ENCODE measurements at places on chromosomes 3 and 15.

DNA sequence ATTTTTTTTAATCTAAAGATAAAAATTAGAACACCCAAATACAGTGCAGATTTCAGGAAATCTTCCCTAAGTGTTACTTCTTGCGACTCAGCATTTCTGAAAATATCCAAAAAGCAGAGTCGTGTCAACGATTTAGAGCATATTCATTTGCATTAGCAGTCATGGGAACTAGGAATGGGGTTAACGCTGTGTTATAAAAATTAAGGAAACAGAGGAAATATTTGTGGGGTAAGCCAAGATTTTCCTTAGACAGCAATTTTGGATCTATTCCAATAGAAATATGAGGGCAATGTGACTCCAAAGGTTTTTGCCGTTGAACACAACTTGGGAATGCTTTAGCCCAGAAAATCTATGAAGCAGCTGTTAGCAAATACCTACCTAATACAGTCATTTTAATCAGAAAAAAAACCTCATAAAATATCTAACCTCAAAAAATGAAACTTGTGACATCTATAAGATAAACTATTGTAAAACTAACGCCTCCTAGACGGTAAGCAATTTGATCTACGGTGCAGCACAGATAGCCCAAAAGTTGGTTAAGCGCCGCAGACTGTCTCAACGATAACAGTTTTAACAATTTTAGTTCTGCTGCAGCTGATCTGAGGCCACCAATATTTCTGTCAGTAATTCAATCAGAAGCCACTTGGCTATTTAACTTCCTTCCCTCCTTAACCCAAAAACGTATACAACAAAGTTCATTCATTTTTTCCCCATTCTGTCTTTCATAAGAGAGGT is 5.8 kb upstream of the ATP11B start:
- DNase-seq = no peak

GRCh38 chr15:38714309-38715072 is 149.9 kb upstream of the RASGRP1 start:
- no peak for DNase-seq

GRCh38 chr3:170109579-170110293 is 71.8 kb downstream of the PHC3 start:
- DNase-seq = no peak

GRCh38 chr3:175985781-175986180 is 1126.6 kb downstream of the NAALADL2 start:
- DNase-seq = no peak

DNA sequence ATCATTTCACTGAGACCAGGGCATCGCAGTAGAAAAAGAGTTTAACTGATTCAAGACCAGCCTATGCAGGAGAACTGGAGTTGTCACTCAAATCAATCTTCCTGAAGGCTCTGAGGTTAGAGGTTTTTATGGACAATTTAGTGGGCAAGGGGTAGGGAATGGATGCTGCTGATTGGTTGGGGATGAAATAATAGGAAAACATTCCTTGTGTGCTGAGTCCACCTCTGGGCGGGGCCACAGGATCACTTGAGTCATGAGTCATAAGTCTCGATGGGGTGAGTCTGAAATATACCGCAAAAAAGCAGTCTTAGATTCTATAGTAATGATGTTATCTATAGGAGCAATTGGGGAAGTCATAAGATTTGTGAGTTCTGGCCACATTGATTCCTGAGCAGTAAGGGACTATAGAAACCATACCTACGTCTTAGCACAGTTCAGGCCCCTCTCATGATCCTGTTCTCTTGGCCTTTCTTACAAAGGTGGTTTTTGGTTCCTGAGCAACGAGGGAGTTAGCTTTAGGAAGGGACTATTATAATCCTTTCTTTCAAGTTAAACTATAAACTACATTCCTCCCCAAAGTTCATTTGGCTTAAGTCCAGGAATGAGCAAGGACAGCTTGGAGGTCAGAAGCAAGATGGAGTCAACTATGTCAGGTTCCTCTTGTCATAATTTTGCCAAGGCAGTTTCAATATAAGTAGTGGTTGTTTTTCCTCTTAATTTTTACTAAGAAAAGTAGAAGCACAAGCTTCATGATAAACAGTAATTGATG is 2.7 kb upstream of the OPA1 start:
- no peak for DNase-seq

- peak; percentile 71 for DNase-seq
Measured at GRCh38 chr15:78859971-78860719, 12.5 kb upstream of the MORF4L1 start.

- DNase-seq = no peak
Measured at GRCh38 chr15:77856705-77857346, 220.7 kb downstream of the TBC1D2B start.

- DNase-seq = no peak
Measured at GRCh38 chr3:143763564-143764162, 84.6 kb downstream of the SLC9A9 start.

GRCh38 chr3:141410846-141411245 is 42.5 kb downstream of the ZBTB38 start:
- DNase-seq = no peak

GRCh38 chr3:143427631-143428030 is 308.1 kb downstream of the CHST2 start:
- no peak for DNase-seq
